ENCODE measurements at places on chromosomes 7 and 10.

DNA sequence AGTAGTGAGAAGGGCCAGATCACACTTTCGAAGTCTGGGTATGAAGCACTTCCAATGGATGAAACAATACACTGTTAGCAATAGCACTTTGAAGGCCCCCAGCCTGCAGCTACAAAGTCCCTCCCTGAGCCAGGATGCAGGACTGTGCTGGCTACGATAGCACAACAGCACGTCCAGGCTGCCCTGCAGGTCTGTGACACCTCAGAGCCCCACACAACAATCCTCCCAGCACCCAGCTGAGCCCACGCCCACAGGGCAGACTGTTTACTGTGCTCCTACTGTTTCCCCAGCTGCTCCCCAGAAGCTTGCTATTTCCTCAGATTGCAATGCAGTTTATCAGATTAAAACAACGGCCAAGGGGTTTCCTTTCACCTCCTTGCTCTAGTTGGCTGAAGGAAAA is 71.4 kb downstream of the HTR5A start:
- no peak for DNase-seq

DNA sequence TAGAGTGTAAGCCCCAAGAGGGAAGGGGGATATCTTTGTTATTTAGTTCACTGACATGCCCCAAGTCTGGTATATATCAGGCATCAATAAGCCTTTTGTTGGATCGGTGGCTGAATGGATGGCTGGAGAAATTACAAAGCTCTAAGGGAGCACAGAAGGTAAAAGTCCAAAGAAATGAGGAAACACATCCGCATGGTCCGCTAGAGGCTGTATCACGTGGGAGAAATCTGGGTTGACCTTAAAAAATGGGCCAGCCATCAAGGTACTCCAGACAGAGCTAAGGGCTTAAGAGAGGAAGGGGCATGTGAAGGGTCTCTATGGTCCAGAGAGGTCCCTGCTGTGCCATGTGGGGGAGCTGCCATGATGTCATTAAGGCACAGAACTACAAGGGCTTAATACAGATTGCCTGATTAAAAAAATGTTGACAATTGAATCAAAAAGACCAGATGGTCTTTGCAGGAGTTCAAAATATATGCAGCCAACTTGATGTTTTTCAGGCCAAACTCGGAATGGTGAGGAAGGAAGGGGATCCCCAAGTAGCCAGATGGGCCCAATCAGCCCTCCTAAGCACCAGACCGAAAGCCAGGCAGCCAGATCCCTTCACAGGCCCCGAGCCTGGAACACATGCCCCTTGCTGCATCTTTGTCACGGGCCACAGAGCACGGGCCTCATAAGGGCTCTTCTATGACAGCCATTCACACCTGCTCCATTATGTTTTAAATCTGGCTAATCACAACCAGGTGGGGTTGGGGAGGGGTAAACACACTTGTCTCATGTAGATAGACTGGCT is 31.9 kb downstream of the SCRN1 start:
- DNase-seq = no peak

GRCh38 chr7:72754312-72754711 is 73.7 kb downstream of the TYW1B start:
- no peak for DNase-seq

DNA sequence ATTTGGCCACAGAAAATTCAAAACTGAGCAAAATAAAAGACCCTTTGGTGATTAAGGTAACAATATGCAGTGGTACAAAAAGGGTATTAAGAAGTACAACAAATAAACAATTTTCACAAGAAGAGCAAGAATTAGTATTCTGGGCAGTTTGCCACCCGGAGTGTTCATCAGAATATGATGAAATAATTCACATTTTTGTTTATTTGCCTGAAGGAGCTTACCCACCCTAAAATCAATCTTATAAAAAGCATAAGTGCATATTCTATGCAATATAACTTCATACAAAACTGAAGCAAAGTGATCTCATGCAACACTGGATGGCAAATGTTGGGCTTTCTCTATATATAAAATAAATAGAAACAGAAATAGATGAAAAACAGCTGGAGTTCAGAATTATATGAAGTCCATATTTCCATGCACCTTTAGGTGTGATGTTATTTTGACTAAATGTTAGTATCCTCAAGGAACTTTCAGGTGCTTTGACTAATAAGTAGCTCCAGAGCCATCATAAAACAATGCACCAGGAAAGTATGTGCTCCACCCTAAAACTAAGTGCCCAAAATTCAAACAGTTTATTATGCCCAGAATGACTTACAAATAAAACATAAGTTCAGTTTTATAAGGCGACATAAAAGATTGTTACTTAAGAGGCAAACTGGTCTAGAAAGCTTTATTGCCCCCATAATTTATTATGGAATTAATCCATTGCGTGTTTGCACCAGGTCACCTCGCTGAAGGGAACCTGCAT is 474.3 kb downstream of the SEMA3D start:
- no peak for DNase-seq

DNA sequence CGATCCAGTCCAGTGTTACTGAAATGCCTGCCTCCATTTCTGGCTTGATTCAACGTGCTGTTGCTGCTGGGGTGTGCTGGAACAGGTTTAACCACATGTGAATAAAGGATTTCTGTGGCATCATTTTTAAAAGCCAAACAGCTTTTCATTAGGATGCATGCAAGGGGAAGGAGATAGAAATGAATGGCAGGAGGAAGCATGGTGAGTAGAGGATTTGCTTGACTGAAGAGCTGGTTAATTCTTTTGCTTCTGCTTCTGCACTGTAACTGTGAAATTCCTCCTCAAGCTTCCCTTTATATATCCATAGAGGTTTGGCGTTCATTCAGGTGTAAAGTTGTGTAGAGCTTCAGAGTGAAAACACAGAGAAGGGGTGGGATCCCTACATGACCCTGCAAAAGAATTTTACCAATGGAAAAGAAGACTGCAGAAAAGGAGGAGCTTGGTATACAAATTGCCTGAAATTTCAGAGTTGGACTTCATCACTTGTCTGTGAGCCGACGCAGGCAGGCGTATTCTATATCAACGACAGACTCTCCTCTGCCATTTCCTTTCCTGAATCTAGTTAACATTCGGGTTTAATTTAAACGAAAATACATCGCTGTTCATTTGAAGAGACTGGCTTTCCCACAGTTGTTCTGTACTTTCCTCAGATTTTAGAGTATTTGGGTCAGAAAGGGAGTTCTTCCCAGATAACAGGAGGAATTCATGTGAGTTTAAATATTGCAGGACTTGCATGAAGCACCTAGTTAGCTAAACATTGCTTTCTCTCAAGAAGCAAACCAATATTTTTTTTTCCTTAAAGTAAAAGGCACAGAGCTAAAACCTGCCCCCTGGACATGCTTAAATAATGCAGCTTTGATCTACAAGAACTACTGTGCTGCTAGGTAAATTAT is at the start of gene SOSTDC1:
TSS of gene SOSTDC1 (minus strand) at position 270 of the 893 bp plus-strand sequence. CDS start at position 200, 70 bp downstream.
- DNase-seq = no peak

DNA sequence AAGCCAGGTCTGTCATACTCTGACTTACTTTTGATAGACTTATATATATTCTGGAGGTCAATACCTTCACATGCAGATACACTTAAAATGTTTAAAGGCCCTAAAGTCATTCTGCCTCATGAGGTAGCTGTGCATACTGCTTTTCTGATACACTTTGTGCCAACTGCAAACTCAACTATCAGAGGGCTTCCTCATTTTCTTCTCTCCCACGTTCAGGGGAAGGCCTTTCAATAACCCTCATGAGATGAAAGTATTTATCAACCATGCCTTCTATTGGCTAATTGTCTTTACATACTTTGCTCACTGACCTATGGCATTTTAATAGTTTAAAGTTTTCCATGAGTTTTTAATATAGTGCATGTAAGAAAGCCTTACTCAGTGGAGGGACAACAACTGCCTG is 112.7 kb upstream of the AMPH start:
- DNase-seq = no peak

- no peak for DNase-seq
Observed at GRCh38 chr7:151373599-151373998, 32.0 kb downstream of the NUB1 start.

DNA sequence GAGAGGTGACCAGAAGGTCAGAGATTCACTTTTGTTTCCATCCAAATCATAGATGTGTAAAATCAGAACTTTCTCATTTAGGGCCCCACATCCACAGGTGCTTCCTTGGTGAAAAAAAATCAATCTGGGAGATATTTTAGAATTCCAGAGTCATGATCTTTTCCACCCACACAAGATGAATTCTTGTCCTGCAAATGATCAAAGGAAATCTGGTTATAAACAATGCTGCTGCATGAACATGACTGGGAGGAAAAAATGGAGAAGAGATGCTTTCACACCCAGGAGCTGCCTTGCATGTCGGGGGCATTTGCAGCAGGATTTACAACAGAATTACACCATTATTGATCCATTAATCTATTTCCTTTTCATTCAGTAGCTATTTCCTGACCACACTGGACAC is 106.5 kb upstream of the TMEM72 start:
- DNase-seq = no peak

DNA sequence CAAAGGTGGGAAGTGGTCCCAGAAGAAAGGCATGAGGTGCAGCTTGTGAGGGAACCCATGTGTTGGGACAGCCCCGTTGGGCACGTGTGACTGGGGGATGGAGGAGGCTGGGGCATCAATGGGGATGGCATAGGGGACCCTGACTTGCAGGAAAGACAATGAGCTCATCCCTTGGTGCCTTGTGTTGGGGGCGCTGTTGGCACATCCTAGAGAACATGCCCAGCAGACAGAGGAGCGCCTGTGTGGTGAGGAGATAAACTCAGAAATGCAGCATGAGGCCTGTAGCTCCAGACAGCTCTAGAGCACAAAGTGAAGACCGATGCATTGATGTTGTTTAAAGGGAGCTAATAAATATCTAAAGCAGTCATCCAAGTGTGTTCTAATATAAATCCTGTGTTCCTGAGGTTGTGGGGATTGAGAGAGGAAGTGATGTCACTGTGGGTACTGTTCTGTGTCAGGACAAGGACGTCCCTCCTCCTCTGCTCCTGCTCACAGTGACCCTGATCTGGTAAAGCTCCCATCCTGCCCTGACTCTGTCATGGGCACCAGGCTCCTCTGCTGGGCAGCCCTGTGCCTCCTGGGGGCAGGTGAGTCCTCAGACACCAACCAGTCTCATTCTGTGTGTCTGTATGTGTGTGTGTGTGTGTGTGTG is 126.1 kb upstream of the PRSS58 start:
- no peak for DNase-seq

- DNase-seq = peak; percentile 47
Observed at GRCh38 chr10:43407148-43407575, 1.8 kb downstream of the HNRNPF start.

GRCh38 chr10:42596196-42596595 is 42.2 kb downstream of the ZNF33B start:
- no peak for DNase-seq

- DNase-seq = no peak
Observed at GRCh38 chr7:111104710-111105109, 13.8 kb downstream of the LRRN3 start.

DNA sequence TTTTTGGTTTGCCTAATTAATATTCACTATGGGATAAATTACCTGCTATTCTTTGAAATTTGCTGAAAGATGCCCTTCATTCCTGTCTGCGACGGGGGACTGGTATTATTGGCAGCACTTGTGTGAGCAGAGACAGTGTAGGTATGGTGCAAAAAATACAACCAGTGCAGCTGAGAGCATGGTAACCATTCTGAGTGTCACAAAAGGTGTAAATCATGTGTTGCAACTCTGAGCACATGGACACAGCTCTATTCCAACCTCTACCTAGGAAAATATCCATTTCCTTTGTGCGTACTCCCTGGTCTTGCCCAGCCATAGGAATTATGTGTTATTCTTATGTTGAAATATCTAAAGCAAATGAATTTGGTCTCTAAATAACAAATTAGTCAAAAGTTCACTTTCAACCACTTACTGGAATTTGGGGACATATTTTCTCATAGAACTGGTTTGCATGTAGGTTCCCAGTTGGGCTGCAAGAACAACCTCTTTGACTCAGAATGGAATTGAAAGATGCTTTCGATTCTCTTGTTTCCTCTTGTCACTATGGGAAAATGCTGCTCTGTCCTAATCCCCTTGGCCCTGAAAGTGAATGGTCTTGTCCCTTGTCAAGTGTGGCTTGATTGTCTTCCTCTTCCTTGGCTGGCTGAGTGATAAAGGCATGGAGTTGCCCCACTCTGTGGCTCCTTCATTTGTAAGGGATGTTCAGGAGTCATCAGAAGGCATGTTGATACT is 57.0 kb downstream of the CELF2 start:
- no peak for DNase-seq

Data from stimulated activated CD4-positive, alpha-beta T cell treated with anti-CD3 and anti-CD28 coated beads, Interleukin-12 subunit alpha, Interleukin-12 subunit beta, amount 100 ng/mL, for 4 hours (primary cell).